Placental epithelial cell (primary cell): ENCODE measurements at places on chromosomes 2 and 18. TPM values are rescaled to one million over a fixed set of nuclear protein-coding genes. Genes with fewer than 3 reads are reported as not detected.

The TTLL4 gene
- total RNA-seq, result 17.0 and 17.3 TPM in 2 replicates

The WDSUB1 gene
- total RNA-seq, result 19.6 and 23.2 TPM in 2 replicates

The ABCB11 gene
- total RNA-seq, result under 0.01 TPM in 1 of 2 replicates, not detected in the other

The AQP4 gene
- total RNA-seq, result not detected in 2 replicates

The ST8SIA5 gene
- not detected in 2 replicates for total RNA-seq

The ZBTB7C gene
- total RNA-seq, result 1.2 TPM in 1 of 2 replicates, not detected in the other

The TANC1 gene
- 21.6 TPM in 2 replicates for total RNA-seq

The YWHAQ gene
- 614 and 713 TPM in 2 replicates for total RNA-seq

The MAP2 gene
- total RNA-seq, result 1.5 and 5.1 TPM in 2 replicates

The AQP12A gene
- total RNA-seq, result not detected in 2 replicates

The ZAP70 gene
- total RNA-seq, result 0.11 TPM in 1 of 2 replicates, not detected in the other

The NT5DC4 gene
- not detected in 2 replicates for total RNA-seq

The VAPA gene
- total RNA-seq, result 193 and 245 TPM in 2 replicates

The SYT4 gene
- not detected in 2 replicates for total RNA-seq

The PCARE gene
- under 0.01 TPM in 1 of 2 replicates, not detected in the other for total RNA-seq

The HOXD11 gene
- not detected in 2 replicates for total RNA-seq

The CFAP65 gene
- not detected in 2 replicates for total RNA-seq

The FAHD2B gene
- 4.7 and 4.8 TPM in 2 replicates for total RNA-seq

The PSMA8 gene
- 1.4 TPM in 1 of 2 replicates, not detected in the other for total RNA-seq
